ENCODE measurements at places on chromosomes 7 and 10. TPM values are rescaled to one million over a fixed set of nuclear protein-coding genes. Genes with fewer than 3 reads are reported as not detected.

Gene NUTM2D
- total RNA-seq: 3.1 TPM

Gene AGR3
- total RNA-seq: 0.83 TPM

Gene MACC1
- total RNA-seq: 10.0 TPM

Gene CTAGE4
- total RNA-seq: 1.5 TPM

Gene GARIN1A
- total RNA-seq: 1.3 TPM

Gene HABP2
- total RNA-seq: 12.6 TPM

Gene ANLN
- 0.31 TPM for total RNA-seq

Gene SYT15
- 2.9 TPM for total RNA-seq

Gene NPTX2
- total RNA-seq: 11.1 TPM

Gene CFAP69
- total RNA-seq: 3.9 TPM

Gene CHST15
- 12.3 TPM for total RNA-seq

Gene FAM180A
- 0.38 TPM for total RNA-seq
